ENCODE measurements at places on chromosomes 5 and 9.

DNA sequence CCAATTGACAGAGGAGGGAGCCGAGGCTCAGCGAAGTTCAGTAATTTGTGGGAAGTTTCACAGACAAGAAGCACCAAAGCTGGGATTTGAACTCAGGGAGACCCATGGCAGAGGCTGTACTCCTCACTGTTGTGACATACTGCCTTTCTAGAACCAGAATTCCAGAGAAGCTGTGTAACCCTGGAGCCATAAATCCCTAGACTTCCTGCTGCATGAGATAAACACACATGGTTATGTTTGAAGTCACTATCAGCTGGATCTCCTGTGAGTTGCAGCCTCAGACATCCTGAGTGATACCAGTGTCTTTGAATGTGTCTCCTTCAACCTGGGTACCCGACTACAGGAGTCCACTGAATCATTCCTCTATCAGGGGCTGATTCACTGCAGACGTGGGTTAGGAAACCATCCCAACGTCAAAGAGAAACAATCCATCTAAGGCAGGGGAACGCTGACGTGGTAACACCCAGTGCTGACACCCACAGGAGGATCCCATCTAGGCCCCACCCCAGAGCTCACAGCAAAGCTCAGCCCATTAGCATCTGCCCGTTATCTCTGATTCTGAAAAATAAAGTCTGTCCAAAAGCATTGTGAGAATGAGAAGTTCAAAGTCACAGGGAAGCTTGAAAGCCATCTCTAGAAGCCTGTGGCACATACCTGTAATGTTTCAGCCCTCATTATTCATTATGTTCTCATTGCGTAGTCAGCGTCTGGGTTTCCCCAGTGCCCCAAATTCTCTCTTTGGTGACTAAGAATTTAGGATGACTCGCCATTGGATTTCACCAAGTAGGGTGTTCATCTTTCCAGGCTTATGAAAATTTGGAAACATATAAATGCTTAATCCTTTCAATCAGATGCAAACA lies 36.3 kb upstream of the BASP1 start:
- DNase-seq: no peak

GRCh38 chr5:1413611-1414241 lies 31.5 kb downstream of the SLC6A3 start:
- DNase-seq: no peak

DNA sequence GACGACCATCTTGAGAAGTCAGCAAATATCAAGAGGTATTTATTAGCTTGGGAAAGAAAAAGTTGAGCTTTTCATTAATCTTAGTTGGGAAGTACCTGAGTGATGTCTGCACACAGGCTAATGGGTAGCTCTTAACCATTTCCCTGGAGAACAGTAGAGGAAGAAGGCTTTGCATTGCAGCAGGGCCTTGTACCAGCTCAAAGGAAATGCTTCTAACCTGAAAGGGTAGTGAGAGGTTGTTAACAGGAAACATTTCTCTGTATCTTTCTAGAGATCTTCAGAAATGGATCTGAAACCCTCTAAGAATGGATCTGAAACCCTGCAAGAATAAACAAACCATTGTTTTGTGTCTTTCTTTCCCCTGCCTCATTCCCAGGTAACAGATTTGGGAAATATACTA lies 393.3 kb downstream of the PLK2 start:
- no peak for DNase-seq

GRCh38 chr5:179530069-179530998 lies 20.0 kb upstream of the RUFY1 start:
- no peak for DNase-seq

DNA sequence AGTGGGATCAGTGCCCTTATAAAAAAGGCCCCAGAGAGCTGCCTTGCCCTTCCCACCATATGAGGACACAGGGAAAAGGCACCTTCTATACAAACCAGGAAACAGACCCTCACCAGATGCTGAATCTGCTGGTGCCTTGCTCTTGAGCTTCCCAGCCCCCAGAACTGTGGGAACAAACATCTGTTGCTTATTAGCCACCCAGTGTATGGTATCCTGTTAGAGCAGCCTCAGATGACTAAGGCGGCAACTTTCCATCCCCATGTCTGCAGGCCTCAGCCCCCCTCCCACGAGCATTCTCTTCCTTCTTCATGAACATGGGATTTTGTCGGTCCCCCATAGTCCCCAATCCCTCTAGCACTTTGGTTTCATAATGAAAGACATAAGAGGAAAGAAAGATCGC lies 202.5 kb upstream of the GAS1 start:
- DNase-seq: no peak

- no peak for DNase-seq
Measured at GRCh38 chr5:16666883-16667398, 50.1 kb upstream of the RETREG1 start.

DNA sequence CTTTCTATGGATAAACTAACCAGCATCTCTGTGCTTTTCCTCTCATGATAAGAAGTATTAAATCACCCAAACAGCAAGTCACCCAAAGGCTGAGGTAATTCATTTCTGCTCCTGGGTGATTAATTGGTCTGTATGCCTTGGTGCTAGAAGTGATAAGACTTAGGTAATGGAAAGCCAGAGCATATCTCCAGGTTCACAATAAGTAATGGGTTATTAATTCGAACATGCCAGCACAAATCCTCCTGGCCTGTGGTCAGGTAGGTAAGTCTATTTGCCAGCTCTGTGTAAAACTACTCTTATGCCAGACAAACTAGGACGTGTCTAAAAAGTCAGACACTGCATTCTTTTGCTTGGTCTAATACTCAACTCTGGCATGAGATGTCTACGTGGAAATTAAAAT lies 11.2 kb upstream of the ENC1 start:
- DNase-seq: no peak

GRCh38 chr5:96344678-96345577 lies 88.1 kb downstream of the PCSK1 start:
- DNase-seq: peak; percentile 14
